H54 (cell line): ENCODE measurements at places on chromosomes 11 and 22.

DNA sequence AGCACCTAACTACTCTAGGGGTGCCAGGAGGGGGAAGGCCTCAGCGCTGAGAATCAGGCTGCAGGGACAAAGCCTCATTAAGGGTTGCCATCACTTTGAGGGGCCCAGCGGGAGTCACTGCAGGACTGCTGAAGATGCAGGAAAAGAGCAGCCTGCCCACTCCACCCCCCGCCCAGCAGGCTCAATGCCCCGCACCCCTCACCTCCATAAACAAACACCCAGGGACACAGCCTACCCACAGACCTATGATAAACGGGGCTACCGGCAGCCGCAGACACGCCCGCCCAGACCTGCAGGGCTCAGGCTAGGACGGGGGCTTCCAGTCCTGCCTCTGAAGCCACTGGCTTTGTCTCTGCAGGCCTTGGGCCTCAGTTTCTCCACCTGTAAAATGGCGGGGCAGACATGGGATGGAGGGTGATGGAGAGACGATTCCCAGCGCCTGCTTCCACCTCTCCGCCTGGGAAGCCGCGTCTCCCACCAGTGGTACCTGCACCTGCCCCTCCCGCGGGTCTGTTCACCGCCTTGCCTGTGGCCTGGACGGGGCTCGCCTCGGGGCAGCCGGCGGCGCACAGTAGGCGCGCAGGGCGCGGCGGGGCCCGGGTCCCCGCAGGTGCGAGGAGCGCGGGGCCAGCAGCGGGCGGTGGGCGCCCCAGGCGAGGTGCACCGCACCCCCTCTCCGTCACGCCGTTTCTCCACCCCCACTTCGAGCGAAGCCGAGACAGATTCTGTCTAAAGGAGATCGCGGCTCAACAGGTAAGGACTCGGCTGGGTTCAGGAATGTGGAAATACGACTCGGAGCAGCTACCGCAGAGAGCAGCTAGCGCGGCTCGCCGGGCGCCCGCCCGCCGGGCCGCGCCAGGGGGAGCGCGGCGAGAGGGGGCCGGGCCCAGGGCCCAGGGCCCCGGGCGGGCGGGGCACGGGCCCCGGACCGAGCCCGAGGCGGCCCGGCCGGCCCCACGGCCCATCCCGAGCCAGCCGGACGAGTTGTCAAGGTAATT, 1.5 kb downstream of the WNT7B start:
- no peak for DNase-seq

GRCh38 chr11:44574610-44575287, 9.3 kb downstream of the CD82 start:
- DNase-seq: peak; percentile 71

DNA sequence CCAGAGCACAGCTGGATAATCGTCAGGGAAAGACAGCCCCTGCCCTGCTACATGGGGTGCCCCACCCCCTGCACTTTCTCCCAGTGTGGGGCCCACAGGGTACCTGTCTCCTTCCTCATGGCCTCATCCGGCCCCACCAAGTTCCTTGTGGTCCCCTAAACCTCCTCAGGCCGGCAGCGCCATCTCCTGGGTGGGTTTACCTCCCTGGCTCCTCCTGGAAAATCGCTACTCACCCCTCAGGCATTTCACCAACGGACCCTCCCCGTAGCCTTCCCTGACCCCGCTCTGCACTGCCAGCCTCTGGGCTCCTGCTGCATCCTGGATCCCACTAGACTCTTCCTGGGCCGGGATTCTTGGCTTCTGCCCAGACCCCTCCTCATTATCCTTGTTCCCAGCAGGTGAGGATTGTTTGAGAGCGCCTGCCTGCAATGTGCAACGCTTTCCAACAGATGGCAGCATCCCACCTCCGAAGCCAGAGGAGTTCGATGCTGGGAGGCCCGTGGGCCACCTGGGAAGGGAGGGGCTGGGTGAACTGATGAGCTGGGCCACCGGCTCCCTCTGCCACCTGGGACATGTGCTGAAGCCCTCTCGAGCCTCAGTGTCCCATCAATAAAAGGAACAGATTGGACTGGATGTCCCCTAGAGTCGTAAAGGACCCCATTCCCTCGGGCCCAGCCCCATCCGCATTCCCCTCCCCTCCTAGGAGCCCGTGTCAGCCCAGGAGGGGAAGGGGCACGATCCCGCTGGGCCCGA, 44.2 kb upstream of the TTLL12 start:
- DNase-seq: peak; percentile 61

DNA sequence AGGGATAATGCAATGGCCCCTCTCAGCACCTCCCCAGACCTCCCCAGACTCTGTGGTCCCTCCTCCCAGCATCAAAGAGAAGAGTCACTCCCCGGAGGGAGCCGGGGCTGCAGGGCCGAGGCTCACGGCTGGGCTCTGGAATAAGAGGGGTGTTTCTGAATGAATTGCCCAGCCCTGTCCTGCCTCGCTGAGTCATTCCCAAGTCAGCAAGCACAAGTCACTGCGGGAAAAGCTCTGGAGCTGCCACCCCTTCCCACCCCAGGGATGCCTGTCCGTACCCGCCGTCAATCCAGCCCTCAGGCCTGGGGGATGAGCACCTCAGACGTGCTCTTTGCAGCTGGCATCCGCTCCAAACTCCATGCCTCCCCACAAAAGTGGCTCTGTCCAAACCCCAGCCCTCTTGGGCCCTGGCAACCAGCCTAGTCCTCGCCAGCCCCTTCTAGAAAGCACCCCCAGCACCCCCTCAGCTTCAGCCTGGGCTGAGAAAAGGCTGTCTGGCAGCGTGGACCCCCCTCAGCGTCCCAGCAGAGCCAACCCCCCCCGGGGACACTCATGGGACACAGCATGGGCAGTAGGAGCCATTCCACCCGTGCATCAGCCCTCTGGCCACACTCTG, 22.7 kb downstream of the CELSR1 start:
- peak; percentile 77 for DNase-seq

DNA sequence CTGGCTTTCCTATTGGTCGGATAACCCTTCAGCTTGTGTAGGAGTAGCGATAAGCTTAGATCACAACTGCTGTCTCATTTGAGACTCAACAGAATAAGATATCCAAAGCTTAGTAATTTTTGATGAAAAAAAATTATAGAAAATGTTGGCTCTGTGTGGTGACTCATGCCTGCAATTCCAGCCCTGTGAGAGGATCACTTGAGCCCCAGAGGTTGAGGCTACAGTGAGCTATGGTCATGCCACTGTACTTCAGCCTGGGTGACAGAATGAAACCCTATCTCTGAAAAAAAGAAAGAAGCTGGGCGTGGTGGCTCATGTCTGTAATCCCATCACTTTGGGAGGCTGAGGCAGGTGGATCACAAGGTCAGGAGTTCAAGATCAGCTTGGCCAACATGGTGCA, 55.6 kb upstream of the RRM1 start:
- no peak for DNase-seq

- DNase-seq: peak; percentile 77
Measured at GRCh38 chr11:12539572-12539971, 134.6 kb upstream of the TEAD1 start.
